ENCODE measurements at places on chromosomes 11 and 22. TPM values are rescaled to one million over a fixed set of nuclear protein-coding genes. Genes with fewer than 3 reads are reported as not detected.

Gene MUC2
- total RNA-seq = 0.04 TPM

Gene SLC25A45
- 15.2 TPM for total RNA-seq

Gene POU2F3
- not detected for total RNA-seq

Gene PELI3
- total RNA-seq = 5.2 TPM

Gene ZFTA
- total RNA-seq = 5.8 TPM

Gene NR1H3
- total RNA-seq = 9.1 TPM

Gene PNPLA2
- total RNA-seq = 61.1 TPM

Gene OR4D5
- total RNA-seq = not detected

Gene MUC15
- total RNA-seq = not detected

Gene CHRM1
- total RNA-seq = 0.07 TPM

Gene KCNJ1
- total RNA-seq = not detected

Gene TEX12
- not detected for total RNA-seq

Gene RASSF10
- total RNA-seq = 0.70 TPM

Gene PLEKHB1
- 0.63 TPM for total RNA-seq

Gene OR8G1
- not detected for total RNA-seq

Gene MYH9
- 148 TPM for total RNA-seq

Gene GRIA4
- total RNA-seq = not detected

Gene PVALB
- total RNA-seq = not detected

Gene HORMAD2
- total RNA-seq = not detected

Gene MPZL2
- total RNA-seq = 0.08 TPM

Gene LRP5
- 55.0 TPM for total RNA-seq

Gene KRTAP5-9
- not detected for total RNA-seq

Gene AP5B1
- total RNA-seq = 9.7 TPM

Gene NCAM1
- 0.06 TPM for total RNA-seq

All from A549 treated with AZD2906 at 1 μM for 4 hours (cell line).